ENCODE measurements at places on chromosomes 6 and 20. TPM values are rescaled to one million over a fixed set of nuclear protein-coding genes. Genes with fewer than 3 reads are reported as not detected.

Gene ESF1
- total RNA-seq = 14.3 TPM

Gene TBCC
- 16.8 TPM for total RNA-seq

GRCh38 chr6:112029045-112029822, 24.7 kb upstream of the CCN6 start:
- H3K36me3 ChIP-seq = no peaks in the 10 kb centered on the region
- H3K27ac ChIP-seq = no peak overlapping the region
- H3K4me1 ChIP-seq = peaks cover 2% of the 10 kb centered on the region
- no peak overlapping the region for H3K4me3 ChIP-seq
- H3K27me3 ChIP-seq = no peaks in the 10 kb centered on the region

GRCh38 chr6:9564021-9564420, 850.9 kb downstream of the TFAP2A start:
- no peaks in the 10 kb centered on the region for H3K4me1 ChIP-seq
- H3K27ac ChIP-seq = no peak overlapping the region
- DNase-seq = no peak
- no peaks in the 10 kb centered on the region for H3K36me3 ChIP-seq
- no peak overlapping the region for H3K4me3 ChIP-seq
- no peaks in the 10 kb centered on the region for H3K27me3 ChIP-seq

DNA sequence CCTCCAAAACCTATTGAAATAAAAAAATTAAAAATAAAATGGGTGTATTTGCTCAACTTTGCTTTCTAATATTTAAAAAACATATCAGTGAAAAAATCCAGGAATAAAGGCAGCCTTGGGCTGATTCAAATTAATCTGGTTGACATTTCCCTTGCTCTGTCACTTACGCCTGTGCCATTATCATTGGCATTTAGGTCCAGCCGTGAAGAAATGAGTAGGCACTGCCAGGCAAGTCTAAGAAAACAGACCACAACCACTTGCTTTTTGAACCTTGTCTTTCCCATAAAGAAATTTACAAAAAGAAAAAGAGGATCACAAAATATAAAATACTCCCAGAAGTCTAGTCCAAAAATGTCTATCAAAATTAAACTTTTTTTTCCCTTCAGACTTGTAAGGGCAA, 59.2 kb upstream of the HBS1L start:
- H3K4me3 ChIP-seq = no peak overlapping the region
- no peak overlapping the region for H3K27ac ChIP-seq
- H3K27me3 ChIP-seq = peaks cover 2% of the 10 kb centered on the region
- H3K36me3 ChIP-seq = no peaks in the 10 kb centered on the region

GRCh38 chr6:95978230-95978629, 37.5 kb upstream of the FUT9 start:
- no peaks in the 10 kb centered on the region for H3K36me3 ChIP-seq
- no peaks in the 10 kb centered on the region for H3K4me1 ChIP-seq
- H3K27me3 ChIP-seq = no peaks in the 10 kb centered on the region
- no peak for DNase-seq
- no peak overlapping the region for H3K4me3 ChIP-seq

DNA sequence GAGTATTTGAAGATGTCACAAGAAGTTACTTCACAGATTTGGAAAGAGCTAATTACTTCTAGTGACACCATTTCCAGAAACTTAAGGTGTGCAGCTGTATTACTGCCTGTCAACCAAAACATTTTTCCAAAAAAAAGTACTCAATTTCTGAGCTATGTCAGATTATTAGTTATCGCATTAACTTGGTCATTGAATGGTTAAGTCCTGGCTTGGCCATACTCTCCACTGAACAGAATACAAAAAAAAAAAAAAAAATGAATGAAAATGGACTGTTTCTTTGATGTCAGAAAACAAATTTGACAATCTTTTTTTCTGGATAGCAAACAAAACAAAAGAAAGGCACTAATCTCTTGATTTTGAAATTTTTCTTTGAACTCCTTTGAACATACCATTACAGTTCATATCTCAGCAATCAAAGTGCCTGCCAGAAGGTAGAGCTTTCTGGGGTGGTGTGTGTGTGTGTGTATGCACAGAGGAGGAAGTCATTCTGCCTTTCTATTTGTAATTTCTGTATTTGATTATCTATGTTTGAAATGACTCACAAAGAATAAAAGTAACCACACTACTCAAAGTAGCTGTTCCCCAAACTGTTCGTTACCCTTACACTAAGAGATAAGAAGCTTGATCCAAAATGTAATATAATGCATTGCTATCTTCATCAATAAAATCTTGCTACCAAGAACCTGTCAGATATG, 210.8 kb upstream of the FUT9 start:
- no peaks in the 10 kb centered on the region for H3K27me3 ChIP-seq
- H3K27ac ChIP-seq = no peak overlapping the region
- no peaks in the 10 kb centered on the region for H3K36me3 ChIP-seq
- no peaks in the 10 kb centered on the region for H3K4me1 ChIP-seq

DNA sequence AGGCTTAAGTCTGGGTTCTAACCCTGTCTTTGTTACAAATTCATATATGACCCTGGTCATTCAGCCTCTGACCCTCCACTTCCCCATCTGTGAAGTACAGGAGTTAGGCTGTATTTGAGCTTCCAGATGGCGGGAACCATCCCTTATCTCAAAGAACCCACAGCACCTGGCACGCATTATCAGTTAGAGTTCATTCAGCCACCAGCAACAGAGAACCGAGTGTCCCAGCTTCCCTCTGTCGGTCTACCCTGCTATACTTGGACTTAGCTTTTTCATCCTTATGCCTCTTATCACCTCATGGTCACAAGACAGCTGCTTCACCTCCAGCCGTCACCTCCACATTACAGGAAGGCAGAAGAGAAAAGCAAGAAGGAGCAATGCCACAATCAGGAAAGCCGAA, 147.8 kb downstream of the EYA2 start:
- H3K27ac ChIP-seq = no peak overlapping the region
- no peak overlapping the region for H3K4me3 ChIP-seq
- no peak for DNase-seq

DNA sequence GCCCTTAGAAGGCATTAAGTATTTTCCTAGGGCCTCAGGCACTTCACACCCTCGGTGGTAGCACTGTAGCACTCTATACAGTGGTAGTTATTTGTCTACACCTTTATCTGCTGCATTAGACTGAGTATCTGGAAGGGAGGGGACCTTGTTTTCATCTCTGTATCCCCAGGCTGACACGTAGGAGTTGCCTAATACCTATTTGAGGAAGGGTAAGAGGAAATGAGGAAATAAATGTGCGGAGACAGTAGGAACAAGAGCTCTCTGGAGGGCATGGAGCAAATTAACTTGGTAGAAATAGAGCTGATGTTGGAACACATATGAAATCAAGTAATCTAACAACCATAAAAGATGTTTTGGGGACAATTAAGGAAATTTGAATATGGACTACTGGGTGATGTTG, 3.9 kb downstream of the CNPY3 start:
- H3K36me3 ChIP-seq = peaks cover 2% of the 10 kb centered on the region
- H3K4me3 ChIP-seq = no peak overlapping the region
- H3K4me1 ChIP-seq = no peaks in the 10 kb centered on the region
- H3K27ac ChIP-seq = no peak overlapping the region

GRCh38 chr6:112183271-112183671, 71.1 kb downstream of the LAMA4 start:
- no peak for DNase-seq
- H3K27me3 ChIP-seq = no peaks in the 10 kb centered on the region
- H3K4me3 ChIP-seq = no peak overlapping the region
- H3K36me3 ChIP-seq = no peaks in the 10 kb centered on the region

DNA sequence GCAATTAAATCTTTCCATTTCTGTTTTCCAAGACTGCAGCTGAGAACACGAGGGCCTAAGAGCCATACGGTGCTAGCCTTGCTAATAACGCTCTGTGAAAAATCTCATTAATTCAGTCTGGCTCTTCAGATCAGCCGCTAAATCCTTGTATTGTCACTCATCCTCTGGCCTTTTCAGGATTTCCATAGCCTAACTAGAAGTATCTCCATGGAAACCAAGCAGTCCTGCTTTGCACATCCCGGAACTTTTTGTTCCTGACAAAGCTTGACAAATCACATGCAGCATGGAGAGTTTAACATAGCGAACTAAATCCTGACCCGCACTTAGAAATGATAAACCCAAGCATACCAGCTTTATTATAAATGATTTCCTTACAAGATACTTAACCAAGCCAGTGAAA, 383.7 kb downstream of the CD83 start:
- H3K27ac ChIP-seq = no peak overlapping the region
- no peaks in the 10 kb centered on the region for H3K27me3 ChIP-seq
- no peak overlapping the region for H3K4me3 ChIP-seq
- H3K36me3 ChIP-seq = no peaks in the 10 kb centered on the region
- DNase-seq = no peak

GRCh38 chr20:40279390-40279789, 409.6 kb downstream of the MAFB start:
- no peaks in the 10 kb centered on the region for H3K27me3 ChIP-seq
- no peak overlapping the region for H3K4me3 ChIP-seq
- no peak overlapping the region for H3K27ac ChIP-seq
- H3K4me1 ChIP-seq = no peaks in the 10 kb centered on the region
